ENCODE measurements at places on chromosomes 11 and 22. TPM values are rescaled to one million over a fixed set of nuclear protein-coding genes. Genes with fewer than 3 reads are reported as not detected.

DUSP18 gene
- total RNA-seq = 5.0 TPM

POU2AF3 gene
- total RNA-seq = 0.26 TPM

DNA sequence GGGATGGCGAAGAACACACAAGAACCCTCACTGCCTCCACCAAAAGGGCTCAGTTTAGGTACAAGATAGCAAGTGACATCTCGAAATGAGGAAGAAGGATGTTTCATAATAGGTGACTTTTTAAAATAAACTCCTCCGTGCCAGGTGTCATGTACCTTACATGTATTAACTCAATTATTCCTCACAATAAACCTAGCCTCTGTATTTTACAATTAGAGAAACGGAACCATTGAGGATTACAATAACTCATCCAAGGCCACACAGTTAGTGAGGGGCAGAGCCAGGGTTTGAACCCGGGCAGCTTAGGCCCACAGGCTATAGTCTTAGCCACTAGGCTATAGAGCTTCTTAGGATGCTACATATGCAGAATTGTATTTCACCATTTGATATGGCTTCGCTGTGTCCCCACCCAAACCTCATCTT lies 965 bp upstream of the PAMR1 start:
- DNase-seq = no peak

GSTT2B gene
- total RNA-seq = not detected

DNA sequence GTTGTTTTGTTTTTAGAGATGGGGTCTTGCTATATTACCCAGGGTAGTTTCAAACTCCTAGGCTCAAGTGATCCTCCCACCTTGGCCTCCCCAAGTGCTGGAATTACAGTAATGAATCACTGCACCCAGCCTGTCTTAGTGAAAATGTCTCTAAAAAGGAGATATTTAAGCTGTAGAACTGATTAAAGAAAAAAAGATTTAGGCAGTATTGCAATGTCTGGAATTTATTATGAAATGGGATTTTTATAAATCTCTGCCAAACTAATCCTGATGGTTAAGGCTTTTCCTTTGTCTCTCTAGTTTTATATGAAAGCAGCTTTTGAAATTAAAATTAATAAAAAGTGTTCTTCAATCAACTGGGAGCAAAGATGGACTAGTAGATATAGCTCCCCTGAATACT lies 2.1 kb downstream of the PLAAT3 start:
- no peak for DNase-seq

Measured in NCI-H460 (cell line).